ENCODE measurements at places on chromosomes 1 and 21.

GRCh38 chr1:36142121-36142520, 7.2 kb downstream of the TRAPPC3 start:
- no peak for DNase-seq

- DNase-seq: no peak
These were observed 113.1 kb upstream of the GRIK3 start for GRCh38 chr1:37147392-37147831.

DNA sequence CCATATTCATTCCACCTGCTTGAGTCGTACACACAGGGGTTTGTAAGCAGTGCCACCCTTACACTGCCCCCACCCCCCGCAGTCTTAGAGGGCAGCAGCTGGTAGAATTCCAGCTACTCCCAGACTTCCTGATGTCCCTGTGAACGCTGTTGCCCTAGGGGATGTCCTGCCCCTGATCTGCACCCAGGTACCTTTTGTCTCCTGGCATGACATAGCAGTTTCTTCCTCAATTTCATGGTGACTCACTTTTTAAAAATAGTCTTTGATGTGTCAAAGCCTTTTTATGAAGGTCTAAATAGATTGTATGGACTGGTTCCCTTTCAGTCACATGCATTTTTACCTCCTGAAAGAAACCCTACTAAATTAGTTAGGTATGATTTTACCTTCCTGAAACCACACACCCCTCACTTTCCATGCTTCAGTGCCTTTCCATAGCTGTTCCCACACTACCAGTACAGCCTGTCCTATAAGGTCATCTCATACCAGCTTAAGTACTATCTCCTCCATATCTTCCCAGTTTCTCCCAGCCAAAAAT, 76.4 kb downstream of the ST3GAL3 start:
- no peak for DNase-seq

- no peak for DNase-seq
These were observed 51.2 kb downstream of the KCNJ15 start for GRCh38 chr21:38307771-38308531.

- no peak for DNase-seq
These were observed 592 bp downstream of the AGRN start for GRCh38 chr1:1020415-1021009.

DNA sequence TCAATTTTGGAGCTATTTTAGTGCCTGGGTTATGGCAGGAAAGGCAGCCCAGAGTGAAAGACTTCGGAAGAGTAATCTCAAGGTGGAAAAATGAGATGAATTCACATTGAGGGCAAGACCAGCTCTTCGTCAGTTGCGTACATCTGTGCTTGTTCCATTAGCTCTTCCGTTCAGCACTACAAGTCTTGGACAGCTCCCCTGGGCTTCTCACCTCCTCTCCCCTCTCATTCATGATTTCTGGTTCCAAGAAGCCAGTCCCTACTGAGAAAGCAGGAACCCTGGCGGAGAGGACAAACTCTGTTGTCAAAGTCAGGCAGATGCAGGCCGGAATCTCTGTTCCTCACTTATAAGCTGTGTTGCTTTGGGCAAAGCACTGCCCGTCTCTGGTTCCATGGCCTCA, 76.5 kb downstream of the ACTL8 start:
- no peak for DNase-seq

GRCh38 chr1:41342774-41343355, 18.4 kb upstream of the FOXO6 start:
- DNase-seq: no peak

DNA sequence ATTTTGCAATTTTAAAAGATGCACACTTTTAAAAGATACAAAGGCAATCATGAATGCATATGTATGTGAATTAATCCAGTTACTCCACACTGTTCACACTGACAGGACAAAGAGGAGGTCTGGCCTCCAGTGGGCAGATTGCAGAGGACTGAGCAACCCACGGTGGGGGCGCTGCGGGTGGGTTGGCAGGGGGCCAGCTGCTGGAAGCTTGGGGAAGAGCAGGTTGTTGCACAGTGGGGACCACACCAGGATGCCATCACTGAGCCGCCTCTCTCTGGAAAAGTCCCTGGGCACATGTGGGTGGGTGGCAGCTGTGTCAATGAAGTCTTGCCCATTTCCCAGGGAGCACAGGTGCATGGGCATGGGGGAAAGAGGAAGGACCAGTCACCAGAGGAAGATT, 12.7 kb upstream of the PADI4 start:
- DNase-seq: no peak

DNA sequence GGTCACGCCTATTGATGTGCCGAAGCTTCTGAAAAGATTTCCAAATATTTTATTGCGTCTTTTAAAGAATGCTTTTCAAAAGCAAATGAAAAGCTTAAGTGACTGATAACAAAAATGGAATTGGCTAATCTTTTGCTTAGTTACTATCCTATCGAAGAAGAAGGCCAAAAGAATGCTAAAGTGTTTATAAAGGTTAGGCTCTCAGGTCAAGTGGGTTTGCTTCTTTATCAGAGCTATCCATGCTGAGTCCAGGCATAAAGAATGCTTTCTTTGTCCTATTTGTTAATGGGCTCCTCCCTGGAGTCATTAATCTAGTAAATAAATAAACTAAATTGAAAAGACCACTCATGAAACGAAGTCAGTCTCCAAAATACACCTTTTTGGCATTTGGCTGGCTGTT, 133.4 kb upstream of the LYPLAL1 start:
- DNase-seq: no peak

- DNase-seq: no peak
These were observed 94.3 kb upstream of the EDN2 start for GRCh38 chr1:41578712-41579335.

DNA sequence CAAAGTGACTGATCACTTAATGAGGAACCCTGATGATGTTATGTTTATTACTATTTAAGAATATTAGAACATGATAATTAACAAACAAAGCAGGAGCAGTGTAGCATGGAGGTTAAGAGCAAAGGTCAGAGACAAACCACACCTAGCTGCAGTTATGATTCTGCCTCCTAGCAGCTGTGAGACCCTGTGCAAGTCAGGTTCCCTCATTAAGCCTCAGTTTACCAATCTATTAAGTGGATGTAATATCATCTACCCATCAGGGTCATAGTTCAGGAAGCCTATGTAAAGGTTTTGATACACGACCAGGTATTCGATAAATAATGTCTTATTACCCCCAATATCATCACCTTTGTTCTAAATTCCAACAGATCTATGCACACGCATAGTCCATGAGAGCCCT, 32.0 kb downstream of the DUSP10 start:
- no peak for DNase-seq

- DNase-seq: no peak
These were observed 122.0 kb downstream of the GLIS1 start for GRCh38 chr1:53616927-53617326.

- DNase-seq: no peak
These were observed 48.1 kb downstream of the PHC2 start for GRCh38 chr1:33382661-33383415.

DNA sequence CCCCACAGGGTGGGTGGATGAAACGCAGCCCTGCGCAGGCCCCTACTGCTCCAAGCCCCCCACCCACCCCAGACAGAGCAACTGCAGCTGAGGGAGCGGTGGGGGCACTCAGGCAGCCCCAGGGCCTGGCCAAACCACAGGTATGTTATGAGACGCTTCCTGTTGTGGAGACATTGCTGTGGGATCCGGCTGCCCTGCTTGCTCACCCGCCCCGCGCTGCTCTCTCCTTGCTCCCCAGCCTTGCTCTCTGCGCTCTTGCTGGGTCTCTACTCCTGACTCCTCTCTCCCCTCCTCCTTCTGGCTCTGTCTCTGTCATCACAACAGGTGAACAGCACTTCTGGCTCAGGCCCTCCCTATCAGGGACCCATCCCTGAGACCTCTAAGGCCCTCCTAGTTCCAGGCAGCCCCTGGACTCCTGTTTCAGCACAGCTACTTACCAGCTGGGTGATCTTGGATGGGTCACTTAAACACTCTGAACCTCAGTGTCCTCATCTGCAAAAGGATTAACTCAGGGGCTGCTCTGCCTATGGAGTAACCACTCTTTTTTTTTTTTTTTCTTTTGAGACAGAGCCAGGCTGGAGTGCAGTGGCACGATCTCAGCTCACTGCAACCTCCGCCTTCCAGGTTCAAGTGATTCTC, 15.9 kb downstream of the COL8A2 start:
- DNase-seq: no peak

DNA sequence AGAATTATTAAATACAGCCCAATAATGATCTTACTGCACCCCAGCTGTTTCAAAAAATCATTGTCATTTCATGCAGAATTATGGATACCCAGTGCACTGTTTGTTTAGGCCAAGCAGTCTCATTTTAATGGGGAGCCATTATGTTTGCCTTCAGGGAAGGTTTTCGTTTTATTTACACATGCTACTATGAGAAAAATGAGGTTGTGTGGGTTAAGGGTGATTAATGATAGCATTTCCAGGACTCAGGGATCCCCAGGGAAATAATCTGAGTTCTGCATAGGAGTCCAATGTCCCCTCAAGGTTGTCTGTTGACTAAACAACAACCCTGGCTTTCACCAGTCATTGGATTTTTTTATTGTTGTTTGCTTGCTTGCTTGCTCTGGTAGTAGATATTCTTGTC, 71.0 kb upstream of the ZP4 start:
- no peak for DNase-seq

DNA sequence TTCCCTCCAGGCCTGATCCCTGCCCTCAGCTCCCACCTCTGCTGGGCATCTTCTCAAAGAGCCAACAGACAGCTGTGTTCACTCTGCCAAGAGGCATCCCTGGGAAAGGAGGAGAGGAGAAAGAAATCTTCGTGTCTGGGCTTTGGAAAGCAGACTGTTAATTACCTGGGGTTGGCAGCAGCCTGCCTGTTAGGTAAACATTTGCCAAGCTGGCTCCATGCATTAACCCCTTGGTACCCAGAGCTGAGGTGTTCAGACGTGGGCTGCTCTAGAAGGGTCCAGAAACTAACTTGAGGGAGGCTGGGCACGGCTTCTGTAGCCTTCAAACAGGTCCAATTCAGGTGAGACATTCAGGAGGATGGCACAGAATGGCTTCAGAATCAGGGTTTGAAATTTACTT, 8.7 kb upstream of the EXTL1 start:
- no peak for DNase-seq

DNA sequence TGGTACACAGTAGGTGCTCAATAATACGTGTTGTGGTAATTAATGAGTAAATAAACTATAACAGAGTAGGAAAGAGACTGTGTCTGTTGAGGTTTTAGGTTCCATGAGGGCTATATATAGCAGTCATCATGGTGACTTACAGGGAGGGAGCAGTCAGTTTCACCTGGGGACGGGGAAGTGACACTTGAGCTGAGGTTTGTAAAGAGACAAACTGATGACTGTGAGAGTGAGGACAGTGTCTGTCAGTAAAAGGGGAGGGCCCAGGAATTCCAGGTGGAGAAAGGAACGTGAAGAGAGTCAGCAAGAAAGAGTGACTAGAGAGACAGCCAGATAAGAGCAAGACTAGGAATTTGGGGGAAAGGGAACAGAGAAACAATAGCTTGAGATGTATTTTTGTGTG, 30.2 kb downstream of the ABCA4 start:
- no peak for DNase-seq

DNA sequence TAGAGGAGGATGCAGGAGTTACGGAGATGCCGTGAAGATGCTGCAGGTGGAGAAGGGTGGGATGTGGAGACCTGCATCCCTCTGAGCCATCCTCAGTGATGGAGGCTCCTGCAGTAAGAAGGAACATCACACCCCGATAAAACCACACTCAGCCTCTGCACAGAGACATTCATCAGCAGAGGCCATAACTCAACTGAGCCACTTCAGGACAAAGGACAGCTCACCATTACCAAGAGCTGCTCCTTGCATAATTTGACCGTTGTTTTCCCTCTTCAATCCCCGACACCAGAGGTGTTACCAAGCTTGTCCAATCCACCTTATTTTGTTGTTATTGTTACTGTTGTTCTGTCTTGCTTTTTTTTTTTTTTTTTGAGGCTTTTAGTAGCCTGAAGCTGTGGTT, 543.9 kb downstream of the AJAP1 start:
- no peak for DNase-seq

- DNase-seq: no peak
These were observed 57.6 kb downstream of the ABCA4 start for GRCh38 chr1:94063379-94063778.

- no peak for DNase-seq
These were observed 64.2 kb downstream of the FCRL5 start for GRCh38 chr1:157488156-157488555.

GRCh38 chr1:244381878-244382565, 69.7 kb downstream of the ADSS2 start:
- no peak for DNase-seq

- DNase-seq: no peak
These were observed 7.5 kb upstream of the PTPRC start for GRCh38 chr1:198631292-198631691.

- no peak for DNase-seq
These were observed 56.2 kb upstream of the SMYD2 start for GRCh38 chr1:214224611-214225354.

DNA sequence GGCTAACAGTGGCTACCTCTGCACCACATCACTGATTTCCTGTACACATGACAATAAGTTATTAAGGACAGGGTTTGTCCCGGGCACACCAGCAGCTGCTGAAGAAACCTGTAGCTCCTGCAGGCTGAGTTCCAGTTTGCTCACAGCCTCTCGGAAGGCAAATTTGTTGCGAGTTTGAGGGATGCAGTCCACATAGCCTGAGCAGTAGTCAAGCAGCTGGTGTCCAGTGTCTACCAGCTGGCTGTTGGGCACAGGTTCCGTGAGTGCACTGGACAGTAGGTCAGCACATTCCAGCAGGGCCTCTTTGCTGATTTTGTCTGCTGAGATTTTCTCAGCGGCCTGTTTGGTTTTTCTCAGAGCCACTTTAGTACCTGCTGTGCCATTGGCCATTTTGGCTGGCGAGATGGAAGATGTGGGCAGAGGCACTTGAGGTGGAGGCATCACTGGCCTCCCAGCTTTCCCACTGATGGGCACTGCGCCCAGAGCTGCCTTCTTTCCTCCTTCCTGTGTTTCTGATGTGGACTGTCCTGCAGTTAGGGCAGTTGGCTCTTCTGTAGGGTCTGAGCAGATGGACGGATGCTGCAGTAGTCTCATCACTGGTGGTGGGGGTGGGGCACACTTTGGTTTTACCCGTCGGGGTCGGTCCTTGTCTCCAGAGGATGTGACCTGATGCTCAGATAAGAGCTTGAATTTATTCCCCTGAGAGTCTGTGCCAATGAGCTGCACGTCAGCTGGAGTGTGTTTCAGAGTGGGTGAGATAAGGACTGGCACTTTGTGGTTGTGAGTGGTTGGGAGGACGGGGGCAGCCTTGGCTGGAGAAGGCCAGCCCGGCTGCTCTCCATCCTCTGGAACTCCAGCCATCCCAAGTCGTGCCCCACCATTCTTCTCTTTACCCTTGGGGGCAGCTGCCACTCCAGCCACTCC, 26.1 kb downstream of the TOR3A start:
- no peak for DNase-seq
